ENCODE measurements at places on chromosomes 2 and 18. TPM values are rescaled to one million over a fixed set of nuclear protein-coding genes. Genes with fewer than 3 reads are reported as not detected.

Gene AKAIN1
- not detected for total RNA-seq

Gene C2orf66
- total RNA-seq = 0.42 TPM

Gene SYT4
- total RNA-seq = not detected

Gene CASP10
- 15.7 TPM for total RNA-seq

Gene CACNB4
- total RNA-seq = 0.83 TPM

Gene DIPK1C
- total RNA-seq = not detected

Gene ANKAR
- total RNA-seq = 4.2 TPM

Gene STARD6
- 0.54 TPM for total RNA-seq

Gene MSH6
- 123 TPM for total RNA-seq

Gene KCNJ3
- total RNA-seq = not detected

Gene IMPACT
- total RNA-seq = 11.8 TPM

Gene MCFD2
- 51.0 TPM for total RNA-seq

Gene PLEK
- 3.2 TPM for total RNA-seq

Gene ALPG
- not detected for total RNA-seq

Gene MOGAT1
- not detected for total RNA-seq

Gene CCDC74A
- 1.6 TPM for total RNA-seq

Gene RPRM
- total RNA-seq = 0.20 TPM

Gene CFAP65
- total RNA-seq = not detected

Gene ATOH8
- total RNA-seq = 0.29 TPM

Gene KRCC1
- total RNA-seq = 16.9 TPM

Gene NPHP1
- total RNA-seq = 0.12 TPM

Gene KIF5C
- total RNA-seq = 17.9 TPM

Gene ANO7
- total RNA-seq = 2.4 TPM

Gene ALK
- not detected for total RNA-seq

Gene SOX11
- not detected for total RNA-seq

Gene CDC42EP3
- total RNA-seq = 10.1 TPM

Gene CGREF1
- total RNA-seq = 12.9 TPM

Gene KCNK3
- not detected for total RNA-seq

Gene CCDC85A
- total RNA-seq = not detected

Gene EMILIN2
- 28.0 TPM for total RNA-seq

Gene CHRND
- total RNA-seq = not detected

Gene GBX2
- not detected for total RNA-seq

Gene CELF4
- total RNA-seq = not detected

Gene AGXT
- not detected for total RNA-seq

Gene ASPRV1
- 0.44 TPM for total RNA-seq

Gene EFHD1
- total RNA-seq = 0.13 TPM

Gene CTLA4
- total RNA-seq = 118 TPM

Gene LTBP1
- 0.26 TPM for total RNA-seq

Gene DRC1
- not detected for total RNA-seq

Gene SERPINB12
- not detected for total RNA-seq

Gene PRKAG3
- not detected for total RNA-seq

All from activated T-helper 1 cell treated with anti-CD3 and anti-CD28 coated beads, Interleukin-12 subunit alpha, Interleukin-12 subunit beta, Interleukin-2, Interleukin-4 antibody, amounts not matched to agents 30 ng/mL and 10 ng/mL and 1 ng/mL, durations not matched to agents 14 hours and 24 hours and 36 hours (primary cell).